Neural cell (in vitro differentiated cells): ENCODE measurements at places on chromosomes 4 and X. TPM values are rescaled to one million over a fixed set of nuclear protein-coding genes. Genes with fewer than 3 reads are reported as not detected.

PABPC4L gene
- not detected in 2 replicates for polyA plus RNA-seq

ALAS2 gene
- polyA plus RNA-seq, result not detected in 2 replicates

NLRP2B gene
- not detected in 2 replicates for polyA plus RNA-seq

GYPE gene
- not detected in 2 replicates for polyA plus RNA-seq

AREG gene
- polyA plus RNA-seq, result not detected in 2 replicates

ALPK1 gene
- 0.10 TPM in 1 of 2 replicates, not detected in the other for polyA plus RNA-seq

FMR1NB gene
- not detected in 2 replicates for polyA plus RNA-seq

GC gene
- not detected in 2 replicates for polyA plus RNA-seq

SSX4B gene
- not detected in 2 replicates for polyA plus RNA-seq

RAB33A gene
- 74.7 and 95.4 TPM in 2 replicates for polyA plus RNA-seq

LDB2 gene
- polyA plus RNA-seq, result 25.7 and 58.9 TPM in 2 replicates

CC2D2A gene
- 8.6 and 10.7 TPM in 2 replicates for polyA plus RNA-seq
